Anterior cingulate cortex (tissue), 58 donors: ENCODE measurements at places on chromosomes 1 and 21.

GRCh38 chr1:10490286-10490970 lies 15.7 kb downstream of the PEX14 start:
- DNase-seq = no peak

DNA sequence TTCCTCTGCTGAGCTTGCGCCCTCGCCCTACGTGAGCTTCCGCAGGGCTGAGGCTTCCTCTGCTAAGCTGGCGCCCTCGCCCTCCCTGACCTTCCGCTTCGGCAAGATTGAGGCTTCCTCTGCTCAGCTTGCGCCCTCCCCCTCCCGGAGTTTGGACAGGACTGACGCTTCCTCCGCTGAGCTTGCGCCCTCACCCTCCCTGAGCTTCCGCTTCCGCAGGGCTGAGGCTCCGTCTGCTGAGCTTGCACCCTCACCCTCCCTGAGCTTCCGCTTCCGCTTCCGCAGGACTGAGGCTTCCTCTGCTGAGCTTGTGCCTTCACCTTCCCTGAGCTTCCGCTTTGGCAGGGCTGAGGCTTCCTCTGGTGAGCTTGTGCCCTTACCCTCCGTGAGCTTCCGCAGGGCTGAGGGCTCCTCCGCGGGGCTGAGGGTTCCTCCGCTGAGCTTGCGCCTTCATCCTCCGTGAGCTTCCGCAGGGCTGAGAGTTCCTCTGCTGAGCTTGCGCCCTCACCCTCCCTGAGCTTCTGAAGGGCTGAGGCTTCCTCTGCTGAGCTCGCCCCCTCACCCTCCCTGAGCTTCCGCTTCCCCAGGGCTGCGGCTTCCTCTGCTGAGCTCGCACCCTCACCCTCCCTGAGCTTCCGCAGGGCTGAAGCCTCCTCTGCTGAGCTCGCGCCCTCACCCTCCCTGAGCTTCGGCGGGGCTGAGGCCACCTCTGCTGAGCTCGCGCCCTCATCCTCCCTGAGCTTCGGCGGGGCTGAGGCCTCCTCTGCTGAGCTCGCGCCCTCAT lies 753.6 kb upstream of the TPTE start:
- no peak for DNase-seq

DNA sequence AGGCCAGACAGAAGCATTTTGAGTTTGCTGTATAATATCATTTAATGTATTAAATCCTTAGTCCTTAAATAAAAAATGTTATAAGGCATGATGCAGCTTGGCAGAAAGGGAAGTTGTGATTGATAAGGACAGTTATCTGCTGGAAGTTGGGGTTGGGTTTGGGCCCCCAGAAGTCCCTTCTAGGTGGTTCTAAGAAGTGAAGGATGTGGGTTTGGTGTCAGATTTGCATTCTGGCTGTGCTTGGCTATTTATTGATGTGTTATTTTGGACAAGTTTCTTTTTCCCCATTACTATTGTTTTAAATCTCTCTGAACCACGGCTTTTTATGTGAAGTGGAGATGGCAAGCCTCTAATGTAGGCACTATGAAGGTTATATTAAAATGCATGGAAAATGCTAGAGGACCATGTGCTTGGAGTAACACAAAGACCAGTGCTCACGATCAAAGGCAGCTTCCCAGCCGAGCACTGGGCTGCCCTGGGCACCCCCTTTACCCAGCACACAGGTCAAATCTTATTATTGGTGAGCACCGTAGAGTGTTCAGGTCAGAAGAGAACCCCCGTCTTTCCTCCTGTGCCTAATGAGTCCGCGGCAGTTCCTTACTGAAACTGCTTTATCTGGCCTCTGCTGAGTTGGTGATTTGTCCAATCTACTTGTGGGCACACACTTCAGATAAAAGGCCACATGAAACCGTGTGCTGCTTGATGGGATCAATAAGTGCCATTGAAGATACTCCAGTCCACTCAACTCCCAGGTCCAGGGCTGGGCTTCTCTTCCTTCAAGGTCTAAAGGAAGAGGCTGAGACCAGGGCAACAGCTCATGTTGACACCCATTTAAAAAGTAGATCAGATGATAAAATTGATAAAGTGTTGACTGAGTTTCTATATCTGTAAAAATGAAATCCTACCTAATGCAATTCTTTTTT lies 212.0 kb downstream of the PRDM2 start:
- DNase-seq = no peak

GRCh38 chr1:71649608-71650007 lies 568.8 kb upstream of the ZRANB2 start:
- DNase-seq = no peak

DNA sequence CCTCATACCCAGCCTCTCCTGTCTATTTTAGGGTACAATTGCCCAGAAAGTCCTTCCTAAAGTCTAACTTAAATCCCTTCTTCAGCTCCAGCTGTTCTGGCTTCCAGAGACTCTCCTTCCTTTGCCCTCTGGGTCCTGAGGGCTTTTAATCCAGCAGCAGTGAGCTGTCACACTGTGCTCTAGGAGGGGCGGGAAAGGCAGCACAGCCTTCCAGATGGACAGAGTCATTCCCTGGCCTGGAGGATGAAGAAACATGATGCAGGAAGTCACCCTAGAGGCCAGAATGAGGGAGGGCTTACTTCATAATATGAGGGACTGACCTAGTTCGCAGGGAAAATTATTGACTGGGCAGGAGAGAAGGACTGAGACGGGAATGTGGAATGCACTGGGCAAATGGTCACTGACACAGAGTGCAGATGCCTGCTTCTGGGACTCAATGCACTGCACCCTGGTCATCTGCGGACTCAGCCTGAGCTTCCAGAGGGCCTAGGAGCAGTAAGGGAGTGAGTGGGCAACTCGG lies 1.3 kb downstream of the SH2D2A start:
- no peak for DNase-seq

GRCh38 chr1:114700036-114700600 lies 4.8 kb upstream of the AMPD1 start:
- no peak for DNase-seq

- no peak for DNase-seq
These were observed 19.6 kb downstream of the SON start for GRCh38 chr21:33562389-33562788.

GRCh38 chr1:226711976-226712741 lies 26.9 kb downstream of the ITPKB start:
- no peak for DNase-seq

- peak; percentile 76 for DNase-seq
These were observed 12.2 kb downstream of the ADAMTSL4 start for GRCh38 chr1:150561254-150561973.

DNA sequence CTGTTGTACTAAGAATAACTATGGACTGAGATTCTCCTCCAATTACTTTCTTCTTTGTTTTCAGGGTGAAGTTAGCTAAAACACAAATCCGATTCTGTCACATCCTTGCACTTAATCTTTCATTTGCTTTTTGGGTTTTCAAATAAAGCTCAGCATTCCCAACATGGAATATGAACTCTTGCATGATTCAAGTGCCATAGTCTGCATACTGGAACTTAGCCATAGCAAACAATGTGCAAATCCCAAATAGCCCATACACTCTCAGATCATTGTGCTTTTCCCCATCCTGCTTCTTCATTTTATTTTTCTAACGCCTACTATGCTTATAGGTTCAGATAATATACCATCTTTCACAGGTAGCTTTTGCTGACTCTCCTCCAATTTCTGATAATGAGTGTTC lies 455.8 kb upstream of the PRMT6 start:
- no peak for DNase-seq

GRCh38 chr1:65939636-65940035 lies 146.9 kb downstream of the PDE4B start:
- DNase-seq = no peak

GRCh38 chr1:97640677-97641076 lies 280.2 kb downstream of the DPYD start:
- no peak for DNase-seq

DNA sequence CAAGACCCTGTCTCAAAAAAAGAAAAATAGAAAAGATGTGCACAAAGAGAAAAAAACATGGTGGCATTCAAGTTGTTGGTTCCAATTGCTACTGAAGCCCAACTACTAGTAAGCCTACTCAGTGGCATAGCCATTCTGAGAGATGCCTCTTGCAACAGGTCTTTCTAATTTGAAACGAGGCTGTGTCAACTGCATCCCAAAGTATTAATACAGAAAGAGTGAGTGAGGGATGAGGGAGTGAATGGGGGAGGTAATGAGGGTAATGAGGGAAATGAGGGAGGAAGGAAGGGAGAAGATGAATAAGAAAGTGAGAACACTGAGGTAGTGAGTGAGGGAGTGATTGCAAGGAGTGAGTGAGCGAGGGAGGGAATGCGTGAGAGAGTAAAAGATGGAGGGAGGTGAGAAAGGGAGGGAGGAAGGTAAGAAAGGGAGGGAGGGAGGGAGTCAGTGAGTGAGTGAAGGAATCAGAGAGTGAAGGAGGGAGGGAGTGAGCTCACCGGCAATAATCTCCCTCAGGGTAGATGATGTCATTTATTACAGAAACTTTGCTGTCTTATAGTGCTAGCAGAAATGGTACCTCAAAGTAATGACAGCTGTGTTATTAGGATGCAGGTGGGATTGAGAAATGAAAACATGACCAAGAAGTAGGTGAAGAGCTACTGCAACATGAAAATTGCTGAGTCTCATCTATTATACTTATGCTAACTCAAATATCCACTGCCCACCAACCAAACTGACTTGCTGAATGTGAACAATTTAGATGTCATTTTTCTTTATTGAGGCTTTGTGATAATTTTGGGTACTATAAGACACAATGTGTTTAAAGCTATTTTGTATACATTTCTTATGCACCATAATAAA lies 75.6 kb upstream of the ADAM30 start:
- DNase-seq = no peak

- no peak for DNase-seq
These were observed 50.5 kb downstream of the DNAJC6 start for GRCh38 chr1:65359888-65360287.

GRCh38 chr1:223363856-223364684 lies at the start of gene SUSD4:
TSS of gene SUSD4 (minus strand) at chr1:223364176. CDS start at chr1:223363425, 751 bp downstream.
- DNase-seq = peak; percentile 35

DNA sequence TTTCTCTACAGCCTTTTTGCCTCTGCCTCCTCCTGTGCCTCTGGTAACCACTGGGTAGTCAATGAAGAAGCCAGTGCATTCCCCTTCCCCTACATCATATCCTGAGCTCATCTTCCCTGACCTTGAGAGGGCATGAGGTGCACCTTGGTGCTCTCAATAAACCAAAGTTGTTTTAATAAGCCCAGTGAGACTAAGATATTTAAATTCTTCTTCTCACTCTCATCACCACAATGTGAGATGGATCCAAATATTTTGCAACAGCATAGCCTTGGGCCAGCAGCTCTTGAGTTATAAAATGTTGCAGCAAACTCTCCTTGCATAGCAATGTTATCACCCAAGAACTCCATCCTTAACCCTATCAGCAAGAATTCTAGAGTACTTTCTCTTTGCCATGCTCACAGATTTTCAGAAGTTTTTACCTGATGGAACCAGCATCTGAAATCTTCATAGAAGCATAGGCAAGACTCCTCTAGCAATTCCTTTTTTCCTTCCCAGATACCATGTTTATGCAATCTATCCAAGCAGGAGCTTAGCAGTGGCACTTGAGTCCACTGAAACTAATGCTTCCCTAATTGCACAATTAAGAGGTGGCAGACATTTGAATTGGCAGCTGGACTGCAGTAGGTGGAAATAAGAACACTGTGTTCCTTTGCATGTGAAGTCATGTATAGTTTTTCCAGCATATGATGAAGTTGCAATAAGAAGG lies 36.8 kb downstream of the CDC7 start:
- no peak for DNase-seq
